ENCODE measurements at places on chromosomes 11 and 22. TPM values are rescaled to one million over a fixed set of nuclear protein-coding genes. Genes with fewer than 3 reads are reported as not detected.

ACRV1 gene
- total RNA-seq: not detected

DNA sequence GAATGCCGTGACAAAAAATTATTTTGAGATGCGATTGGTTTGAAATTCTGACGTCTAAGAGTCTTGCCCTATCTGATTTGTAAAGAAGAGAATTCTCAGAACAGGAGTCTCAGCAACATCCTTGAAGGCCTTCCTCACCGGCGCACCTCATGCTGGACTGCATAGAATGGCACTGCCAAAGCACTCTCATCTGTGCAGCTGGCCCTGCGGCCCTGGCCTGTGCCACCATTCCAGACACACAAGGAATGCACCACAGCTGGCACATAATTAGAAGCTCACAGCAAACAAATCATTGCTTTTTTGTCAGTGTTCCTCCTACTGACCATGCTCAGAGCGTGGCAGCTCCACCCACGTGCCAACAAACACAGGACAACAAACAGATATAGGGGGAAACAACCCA, 166.0 kb downstream of the KIRREL3 start:
- peak; percentile 20 for DNase-seq

FAM180B gene
- total RNA-seq: not detected

FAM83F gene
- not detected for total RNA-seq

DGCR8 gene
- 31.0 TPM for total RNA-seq

- DNase-seq: no peak
Observed at GRCh38 chr11:58958500-58958899, 19.2 kb downstream of the GLYATL1 start.

LIF gene
- 11.1 TPM for total RNA-seq

QSER1 gene
- 10.4 TPM for total RNA-seq

Data from MG63 (cell line).